ENCODE measurements at places on chromosomes 12 and 14. TPM values are rescaled to one million over a fixed set of nuclear protein-coding genes. Genes with fewer than 3 reads are reported as not detected.

SLC41A2 gene
- total RNA-seq = 2.0 TPM

TAMALIN gene
- total RNA-seq = 11.0 TPM

AMN gene
- total RNA-seq = 0.95 TPM

FOXN3 gene
- 70.3 TPM for total RNA-seq

KRT6C gene
- total RNA-seq = not detected

B3GNT4 gene
- total RNA-seq = 0.90 TPM

SLC5A8 gene
- total RNA-seq = not detected

IPO4 gene
- total RNA-seq = 56.3 TPM

ARHGAP9 gene
- total RNA-seq = 248 TPM

LIMA1 gene
- total RNA-seq = 19.4 TPM

CFAP251 gene
- 0.82 TPM for total RNA-seq

ACVRL1 gene
- not detected for total RNA-seq

SSPN gene
- total RNA-seq = not detected

RERGL gene
- total RNA-seq = not detected

DBX2 gene
- not detected for total RNA-seq

RPL10L gene
- total RNA-seq = not detected

KCNJ8 gene
- total RNA-seq = not detected

SUPT16H gene
- 138 TPM for total RNA-seq

RXYLT1 gene
- 12.8 TPM for total RNA-seq

TCL1B gene
- not detected for total RNA-seq

FOXG1 gene
- total RNA-seq = not detected

DACT1 gene
- 0.58 TPM for total RNA-seq

KLRC3 gene
- 1.3 TPM for total RNA-seq

KRT6A gene
- total RNA-seq = not detected

A2ML1 gene
- total RNA-seq = not detected

ANKRD33 gene
- not detected for total RNA-seq

MYF5 gene
- not detected for total RNA-seq

GPR137C gene
- 1.7 TPM for total RNA-seq

PRB2 gene
- total RNA-seq = not detected

GOLGA5 gene
- 15.8 TPM for total RNA-seq

CDCA3 gene
- total RNA-seq = 103 TPM

SLC17A8 gene
- not detected for total RNA-seq

B4GALNT3 gene
- total RNA-seq = 11.1 TPM

CMA1 gene
- total RNA-seq = 0.82 TPM

CDH24 gene
- total RNA-seq = 1.6 TPM

BCL2L14 gene
- 3.1 TPM for total RNA-seq

TMPO gene
- total RNA-seq = 401 TPM

ZBTB42 gene
- total RNA-seq = 5.3 TPM

PLEKHG7 gene
- total RNA-seq = not detected

STRN3 gene
- 19.0 TPM for total RNA-seq

PLEKHG3 gene
- 7.8 TPM for total RNA-seq

PLCZ1 gene
- not detected for total RNA-seq

NXPH4 gene
- total RNA-seq = 0.39 TPM

DIO2 gene
- total RNA-seq = not detected

PIWIL1 gene
- total RNA-seq = not detected

PPFIA2 gene
- total RNA-seq = not detected

KRT75 gene
- total RNA-seq = not detected

KRT81 gene
- total RNA-seq = 0.29 TPM

CD163L1 gene
- not detected for total RNA-seq
